ENCODE measurements at places on chromosomes 6 and 20. TPM values are rescaled to one million over a fixed set of nuclear protein-coding genes. Genes with fewer than 3 reads are reported as not detected.

DNA sequence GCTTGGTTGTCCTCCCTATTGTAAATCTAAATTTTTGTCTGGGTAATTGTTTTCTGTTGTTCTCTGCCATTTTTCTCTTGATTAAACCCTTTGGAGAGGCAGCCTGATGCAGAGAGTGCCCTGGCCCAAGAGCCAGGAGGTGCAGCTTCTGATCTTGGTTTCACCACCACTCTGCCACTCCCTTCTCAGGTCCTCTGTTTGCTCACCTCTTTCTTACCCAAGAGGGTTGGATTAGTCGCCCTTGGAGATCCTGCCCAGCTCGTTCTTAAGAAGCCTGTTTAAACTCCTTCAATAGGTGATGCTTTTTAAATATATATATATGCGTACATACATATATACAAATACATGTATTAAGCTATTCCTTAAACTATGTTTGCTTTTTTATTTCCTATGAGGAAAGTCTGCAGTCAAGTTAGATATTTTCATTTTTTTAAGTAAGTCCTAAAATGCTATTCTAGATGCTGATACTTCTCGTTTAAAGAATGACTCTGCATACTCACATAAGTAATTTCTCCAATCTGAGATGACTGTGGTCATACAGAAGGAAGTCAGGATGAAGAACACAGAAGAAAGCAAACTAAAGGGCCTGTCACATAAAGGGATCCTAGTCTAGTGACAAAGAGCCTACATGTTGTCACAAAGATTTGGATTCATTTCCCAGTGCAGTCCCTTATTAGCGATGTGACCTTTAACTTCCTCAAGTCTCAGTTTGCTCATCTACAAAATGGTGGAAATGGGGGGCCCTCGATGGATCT, 19.9 kb downstream of the TPD52L1 start:
- peaks cover 2% of the 10 kb centered on the region for H3K4me1 ChIP-seq
- H3K27ac ChIP-seq: no peak overlapping the region
- no peaks in the 10 kb centered on the region for H3K27me3 ChIP-seq
- peaks cover 2% of the 10 kb centered on the region for H3K36me3 ChIP-seq
- no peak overlapping the region for H3K4me3 ChIP-seq

GRCh38 chr20:61940491-61940890, 125.2 kb downstream of the TAF4 start:
- no peaks in the 10 kb centered on the region for H3K27me3 ChIP-seq
- DNase-seq: no peak
- H3K36me3 ChIP-seq: no peaks in the 10 kb centered on the region
- H3K27ac ChIP-seq: no peak overlapping the region

- H3K27me3 ChIP-seq: peaks cover 19% of the 10 kb centered on the region
- H3K36me3 ChIP-seq: no peaks in the 10 kb centered on the region
- DNase-seq: no peak
- H3K4me1 ChIP-seq: no peaks in the 10 kb centered on the region
- H3K27ac ChIP-seq: no peak overlapping the region
Measured at GRCh38 chr6:123616016-123616415, 20.7 kb downstream of the TRDN start.

The SYTL3 gene
- total RNA-seq: 0.31 TPM

GRCh38 chr20:23161968-23162696, 76.0 kb upstream of the CD93 start:
- no peaks in the 10 kb centered on the region for H3K36me3 ChIP-seq
- H3K27me3 ChIP-seq: no peaks in the 10 kb centered on the region
- peaks cover 19% of the 10 kb centered on the region for H3K4me1 ChIP-seq
- no peak overlapping the region for H3K4me3 ChIP-seq

DNA sequence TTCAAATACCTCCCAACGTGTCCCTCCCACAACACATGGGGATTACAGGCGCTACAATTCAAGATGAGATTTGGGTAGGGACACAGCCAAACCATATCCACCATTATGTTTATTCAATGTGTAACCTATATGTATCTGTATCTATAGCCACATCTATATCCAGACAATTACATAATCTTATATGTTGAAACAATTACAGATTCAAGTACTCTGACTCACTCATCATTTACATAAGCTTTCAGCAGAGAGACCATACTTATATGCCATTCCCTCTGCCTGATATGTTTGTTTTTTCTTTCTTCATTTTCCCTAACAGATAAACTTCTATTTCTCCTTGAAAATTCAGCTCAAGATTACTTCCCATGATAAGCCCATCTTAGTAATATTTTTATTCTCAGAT, 163.6 kb downstream of the LAMA2 start:
- H3K36me3 ChIP-seq: no peaks in the 10 kb centered on the region
- no peaks in the 10 kb centered on the region for H3K27me3 ChIP-seq
- H3K4me3 ChIP-seq: no peak overlapping the region
- no peaks in the 10 kb centered on the region for H3K4me1 ChIP-seq

DNA sequence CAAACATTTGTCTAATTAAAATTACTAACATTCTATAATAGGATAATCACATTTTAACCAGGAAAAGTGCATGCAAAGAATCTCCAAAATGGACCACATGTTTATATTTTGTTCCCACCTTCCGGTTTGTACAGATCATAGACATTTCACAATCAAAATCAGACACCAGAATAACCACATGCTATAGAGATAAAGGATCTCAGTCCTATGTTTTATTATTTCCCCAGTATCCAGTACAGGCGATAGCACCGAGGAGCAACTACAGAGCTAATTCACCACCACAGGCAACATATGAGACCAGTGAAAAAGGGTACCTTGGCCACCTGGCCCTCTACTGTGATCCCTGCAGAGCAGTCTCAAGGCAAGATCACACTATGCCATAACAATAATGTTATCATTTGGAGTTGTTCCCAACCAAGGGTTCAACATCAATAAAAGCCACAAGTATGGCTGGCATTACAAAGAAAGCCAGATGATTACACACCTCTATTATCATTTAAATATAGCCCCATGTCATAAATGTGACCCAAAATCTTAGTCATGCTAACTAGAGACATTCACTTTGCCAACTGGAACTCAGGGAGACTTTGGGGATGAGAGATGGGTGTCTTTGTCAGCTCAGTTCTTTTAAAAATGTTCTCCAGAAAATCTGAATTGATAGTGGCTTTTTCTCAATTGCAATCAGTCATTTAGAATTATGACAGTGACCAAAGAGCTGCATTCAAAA, 46.7 kb downstream of the RALGAPA2 start:
- DNase-seq: no peak
- H3K4me1 ChIP-seq: peaks cover 16% of the 10 kb centered on the region
- H3K27ac ChIP-seq: no peak overlapping the region
- no peaks in the 10 kb centered on the region for H3K36me3 ChIP-seq

- H3K4me1 ChIP-seq: peaks cover 3% of the 10 kb centered on the region
- no peaks in the 10 kb centered on the region for H3K27me3 ChIP-seq
- no peak for DNase-seq
- no peak overlapping the region for H3K4me3 ChIP-seq
- H3K27ac ChIP-seq: no peak overlapping the region
Measured at GRCh38 chr20:43940518-43941225, 26.0 kb downstream of the TOX2 start.

The APOM gene
- total RNA-seq: 4.0 TPM

GRCh38 chr6:157884756-157885155, 61.7 kb downstream of the SNX9 start:
- peaks cover 60% of the 10 kb centered on the region for H3K36me3 ChIP-seq
- H3K27ac ChIP-seq: no peak overlapping the region
- H3K4me1 ChIP-seq: peaks cover 7% of the 10 kb centered on the region

- H3K27me3 ChIP-seq: peaks cover 3% of the 10 kb centered on the region
- DNase-seq: no peak
- H3K4me3 ChIP-seq: no peak overlapping the region
Measured at GRCh38 chr6:94344866-94345265, 925.5 kb upstream of the EPHA7 start.

- H3K4me3 ChIP-seq: peak within 1 kb of the TSS; percentile 67
- no peak within 1 kb of the TSS for H3K27ac ChIP-seq
- H3K27me3 ChIP-seq: peaks cover 33% of the 10 kb centered on the region
- H3K36me3 ChIP-seq: no peaks in the 10 kb centered on the region
- DNase-seq: no peak
- H3K4me1 ChIP-seq: peaks cover 5% of the 10 kb centered on the region
Measured at GRCh38 chr20:38805502-38805957, at the start of gene PPP1R16B. PPP1R16B (plus strand) TSS chr20:38805697; CDS start chr20:38835926, 30,229 bp downstream.

- no peak for DNase-seq
- peak overlapping the region; percentile 86 for H3K27ac ChIP-seq
- H3K27me3 ChIP-seq: no peaks in the 10 kb centered on the region
Measured at GRCh38 chr6:4008324-4009047, 70.5 kb downstream of the FAM217A start.

- no peaks in the 10 kb centered on the region for H3K4me1 ChIP-seq
- H3K27ac ChIP-seq: no peak overlapping the region
- no peak for DNase-seq
- peaks cover 55% of the 10 kb centered on the region for H3K36me3 ChIP-seq
Measured at GRCh38 chr20:46388201-46388836, 18.1 kb downstream of the ELMO2 start.

The GRIK2 gene
- 10.8 TPM for total RNA-seq

The TTK gene
- 4.5 TPM for total RNA-seq

DNA sequence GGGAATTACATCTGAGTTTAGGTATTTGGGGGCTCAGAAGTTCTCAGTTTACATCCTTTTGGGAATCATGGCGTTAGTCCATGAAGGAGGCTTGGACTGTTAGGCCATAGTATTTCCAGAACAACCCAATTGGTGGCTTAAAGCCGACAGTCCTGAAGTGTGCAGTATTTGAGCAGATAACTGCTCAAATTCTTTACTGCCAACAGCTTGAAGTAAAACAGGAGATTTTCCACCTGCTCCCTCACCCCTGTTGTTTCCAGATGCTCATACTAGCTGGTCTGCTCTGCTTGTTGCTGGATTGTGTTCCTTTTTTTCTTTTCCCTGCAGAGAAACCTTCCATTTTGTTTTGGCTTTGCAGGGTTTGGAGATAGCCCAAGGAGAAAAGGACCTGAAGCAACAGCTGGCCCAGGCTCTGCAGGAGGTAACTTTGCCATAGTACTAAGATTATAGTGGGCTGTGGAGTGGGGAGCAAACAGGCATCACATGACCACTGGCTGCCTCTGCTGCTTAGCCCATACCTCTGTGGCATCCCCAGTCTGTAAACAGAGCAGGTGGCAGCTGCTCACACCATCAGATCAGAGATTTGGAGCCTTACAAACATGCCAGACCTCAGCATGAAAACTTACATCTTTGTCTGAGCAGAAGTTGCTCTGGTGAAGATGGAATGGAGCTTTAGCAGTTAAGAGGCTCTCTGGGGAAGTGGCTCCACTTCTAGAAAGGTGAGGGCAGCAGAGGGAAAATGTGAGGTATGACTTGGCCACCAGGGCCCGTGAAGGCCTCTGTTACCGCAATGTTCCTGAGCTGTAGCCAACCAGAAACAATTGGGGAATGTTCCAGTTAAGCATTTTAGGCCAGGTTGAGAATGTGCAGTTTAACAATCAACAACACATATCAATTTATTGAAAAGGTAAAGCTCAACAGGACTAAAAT, 17.6 kb downstream of the RNF8 start:
- no peaks in the 10 kb centered on the region for H3K27me3 ChIP-seq
- peaks cover 25% of the 10 kb centered on the region for H3K36me3 ChIP-seq
- H3K27ac ChIP-seq: no peak overlapping the region
- no peak overlapping the region for H3K4me3 ChIP-seq
- DNase-seq: no peak

The ZNF133 gene
- 14.0 TPM for total RNA-seq

The ZNF391 gene
- 2.4 TPM for total RNA-seq

The KCNS1 gene
- total RNA-seq: 0.26 TPM

GRCh38 chr6:159267165-159267564, 98.0 kb downstream of the FNDC1 start:
- no peaks in the 10 kb centered on the region for H3K27me3 ChIP-seq
- no peak overlapping the region for H3K4me3 ChIP-seq
- no peak for DNase-seq
- H3K36me3 ChIP-seq: no peaks in the 10 kb centered on the region
- no peaks in the 10 kb centered on the region for H3K4me1 ChIP-seq
- no peak overlapping the region for H3K27ac ChIP-seq

- H3K27me3 ChIP-seq: no peaks in the 10 kb centered on the region
- no peak overlapping the region for H3K27ac ChIP-seq
- no peaks in the 10 kb centered on the region for H3K36me3 ChIP-seq
- no peak for DNase-seq
- peaks cover 5% of the 10 kb centered on the region for H3K4me1 ChIP-seq
Measured at GRCh38 chr6:79173378-79173777, 61.1 kb downstream of the HMGN3 start.

The RPS6KA2 gene
- total RNA-seq: 89.9 TPM

The TBP gene
- total RNA-seq: 16.0 TPM

- peaks cover 2% of the 10 kb centered on the region for H3K36me3 ChIP-seq
- DNase-seq: no peak
- no peak overlapping the region for H3K4me3 ChIP-seq
- H3K27me3 ChIP-seq: no peaks in the 10 kb centered on the region
- H3K4me1 ChIP-seq: peaks cover 13% of the 10 kb centered on the region
Measured at GRCh38 chr6:132142308-132142707, 191.1 kb upstream of the CCN2 start.

- H3K36me3 ChIP-seq: peaks cover under 1% of the 10 kb centered on the region
- H3K27me3 ChIP-seq: no peaks in the 10 kb centered on the region
- H3K4me3 ChIP-seq: no peak overlapping the region
- no peak for DNase-seq
- peaks cover 34% of the 10 kb centered on the region for H3K4me1 ChIP-seq
Measured at GRCh38 chr6:57068061-57068460, 21.6 kb downstream of the KIAA1586 start.

The COL19A1 gene
- not detected for total RNA-seq

DNA sequence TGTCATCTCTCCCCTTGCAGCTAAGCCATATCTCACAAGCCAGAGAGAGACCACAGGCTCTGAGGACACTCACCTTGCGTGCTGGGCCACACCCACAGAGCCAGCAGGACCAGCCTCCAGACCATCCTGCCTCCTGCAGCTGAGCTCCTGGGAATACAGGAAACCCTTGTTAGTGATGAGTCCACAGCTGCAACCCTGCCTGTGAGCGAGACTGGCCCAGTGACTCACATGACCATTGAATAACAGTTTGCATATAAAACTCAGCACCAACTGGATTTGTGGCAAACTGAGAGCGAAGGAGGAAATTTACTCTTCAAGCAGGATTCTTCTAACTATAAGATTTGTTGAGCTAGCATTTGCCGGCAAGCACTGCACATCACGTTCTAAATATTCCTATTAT, 3.0 kb downstream of the THBS2 start:
- no peaks in the 10 kb centered on the region for H3K27me3 ChIP-seq
- peaks cover 53% of the 10 kb centered on the region for H3K36me3 ChIP-seq
- H3K4me3 ChIP-seq: peak overlapping the region; percentile 88
- peaks cover 63% of the 10 kb centered on the region for H3K4me1 ChIP-seq

DNA sequence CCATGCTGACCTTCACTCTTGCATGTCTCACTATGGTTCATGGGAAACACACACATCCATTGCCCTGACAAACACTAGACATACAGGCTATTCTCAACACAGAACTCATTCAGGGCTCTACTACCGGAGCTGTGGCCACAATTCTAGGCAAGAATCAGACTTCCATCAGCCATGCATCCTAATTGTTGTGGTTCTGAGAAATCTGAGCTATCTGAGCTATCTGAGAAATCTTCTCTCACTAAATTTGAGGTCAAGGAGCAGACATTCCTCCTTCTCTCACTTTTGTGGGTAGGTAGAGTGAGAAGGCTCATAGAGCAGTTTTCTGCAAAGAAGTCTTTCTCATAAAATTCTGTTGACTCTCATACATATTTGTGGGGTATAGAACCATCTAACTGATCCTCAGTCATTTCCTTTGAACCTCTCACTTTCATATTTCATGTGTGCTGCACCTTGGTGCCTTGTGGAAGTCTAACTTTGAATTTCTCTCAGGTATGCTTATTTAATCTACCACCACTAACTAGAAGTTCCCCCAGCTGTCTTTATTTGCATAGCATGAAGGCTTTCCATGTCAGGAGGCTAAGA, 43.6 kb downstream of the ADGRF1 start:
- no peak for DNase-seq
- H3K27ac ChIP-seq: no peak overlapping the region
- H3K4me1 ChIP-seq: no peaks in the 10 kb centered on the region
